DMS 273 treated with DMSO at 0.1 percent for 48 hours (cell line): ENCODE measurements at places on chromosomes 3 and 15.

- no peak for DNase-seq
Measured at GRCh38 chr3:179977356-179977755, 59.4 kb downstream of the PEX5L start.

GRCh38 chr15:83422541-83422940, 24.6 kb upstream of the SH3GL3 start:
- DNase-seq = no peak

DNA sequence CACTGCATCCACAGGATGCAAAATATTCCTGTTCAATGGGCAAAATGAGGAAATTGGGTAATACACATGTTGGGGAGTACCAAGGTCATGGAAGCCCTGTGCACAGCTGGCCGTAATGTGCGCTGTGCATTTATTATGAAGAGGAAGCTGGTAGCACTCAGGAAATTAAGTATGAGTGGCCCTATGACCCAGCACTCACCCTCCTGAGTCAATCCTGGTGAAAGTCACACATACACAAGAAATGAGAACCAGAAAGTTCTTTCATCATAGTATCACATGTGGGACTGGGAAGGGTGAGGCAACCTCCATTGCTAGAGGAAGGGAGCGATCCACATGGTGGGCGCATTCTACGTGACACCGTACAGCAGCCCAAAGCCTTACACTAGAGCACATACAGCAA, 11.4 kb upstream of the PRR20G start:
- no peak for DNase-seq

- no peak for DNase-seq
Measured at GRCh38 chr15:40846841-40847222, 3.0 kb downstream of the SPINT1 start.

- DNase-seq = no peak
Measured at GRCh38 chr3:170765419-170766078, 104.4 kb downstream of the RPL22L1 start.

- no peak for DNase-seq
Measured at GRCh38 chr3:45940781-45941365, 2.4 kb upstream of the CXCR6 start.

- DNase-seq = no peak
Measured at GRCh38 chr3:49279376-49279775, 2.3 kb upstream of the C3orf62 start.

DNA sequence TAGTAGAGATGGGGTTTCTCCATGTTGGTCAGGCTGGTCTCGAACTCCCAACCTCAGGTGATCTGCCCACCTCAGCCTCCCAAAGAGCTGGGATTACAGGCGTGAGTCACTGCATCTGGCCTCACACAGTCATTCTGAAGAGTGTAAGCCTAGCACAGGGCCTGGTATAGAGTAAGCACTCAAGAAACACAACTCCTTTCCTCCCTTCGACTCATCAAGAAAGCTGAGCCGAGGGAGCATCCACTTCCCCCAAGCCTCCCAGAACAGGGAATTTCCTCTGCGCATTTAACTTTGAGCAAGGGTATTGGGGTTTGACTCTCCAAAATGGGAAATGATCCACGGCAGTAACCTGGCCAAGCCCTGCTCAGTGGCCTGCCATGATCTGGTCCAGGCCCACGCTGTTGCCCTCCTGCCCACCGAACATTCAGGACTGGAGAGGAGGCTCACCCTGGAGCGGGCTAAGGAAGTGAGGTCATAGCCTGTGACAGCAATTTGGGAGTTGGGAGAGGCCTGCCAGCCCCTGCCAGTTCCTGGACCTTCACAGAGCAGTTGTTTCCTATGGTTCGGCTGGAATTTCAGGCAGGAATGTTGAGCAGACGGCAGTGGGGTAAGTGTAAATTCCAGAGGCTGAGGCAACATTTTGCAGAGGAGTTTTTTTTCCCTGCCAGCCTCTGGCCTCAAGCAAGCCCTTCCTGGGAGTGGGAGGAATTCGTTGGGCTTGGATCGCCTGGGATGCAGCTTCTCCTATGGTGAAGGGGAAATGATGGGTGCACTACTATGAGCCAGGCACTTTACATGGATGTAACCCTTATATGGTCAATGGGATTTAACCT, 21.2 kb upstream of the SMAD3 start:
- no peak for DNase-seq

- DNase-seq = no peak
Measured at GRCh38 chr3:138197524-138197923, 10.4 kb downstream of the ARMC8 start.

- DNase-seq = no peak
Measured at GRCh38 chr15:98281130-98281529, 320.6 kb downstream of the ARRDC4 start.

- DNase-seq = no peak
Measured at GRCh38 chr3:56955492-56956111, 104.9 kb upstream of the SPATA12 start.

DNA sequence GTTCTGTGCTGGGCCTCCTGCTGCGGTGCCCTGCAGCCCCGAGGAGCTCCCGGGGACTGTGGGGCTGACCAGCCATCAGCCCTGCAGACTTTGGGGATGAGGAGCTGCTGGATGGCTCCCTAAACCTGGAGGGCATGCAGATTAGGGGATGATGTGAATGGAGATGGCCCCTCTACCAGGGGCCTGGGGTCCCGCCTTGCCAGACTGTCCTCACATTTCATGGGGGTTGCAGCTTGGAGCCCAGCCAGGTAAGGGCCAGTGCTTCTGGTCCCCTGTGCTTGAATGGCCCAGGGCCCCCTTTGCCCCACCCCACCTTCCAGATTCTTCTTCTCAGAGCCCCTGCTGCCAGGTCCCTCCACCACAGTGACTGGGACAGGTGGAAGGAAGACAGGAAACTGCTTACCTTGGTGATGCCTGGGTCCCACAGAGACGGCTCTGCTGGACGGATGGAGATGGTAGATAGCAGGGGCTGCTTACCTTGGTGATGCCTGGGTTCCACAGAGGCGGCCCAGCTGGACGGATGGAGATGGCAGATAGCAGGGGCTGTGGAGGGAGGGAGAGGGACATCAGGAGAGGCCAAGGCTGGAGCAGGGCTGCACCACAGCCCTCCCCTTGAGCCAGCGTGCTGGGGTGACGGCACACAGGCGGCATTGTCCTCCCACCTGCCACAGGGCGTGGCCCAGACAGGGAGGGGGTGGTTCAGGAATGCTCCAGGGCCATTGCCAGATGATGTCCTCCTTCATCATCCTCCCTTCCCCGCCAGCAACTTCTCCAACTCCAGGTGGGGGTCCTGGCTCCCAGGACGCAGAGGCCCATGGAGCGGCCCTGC, at the start of gene SPTBN5:
Gene SPTBN5, minus strand, starts transcription at position 632 of the 829 bp plus-strand sequence. Its CDS starts 556 bp downstream, at position 76.
- DNase-seq = no peak

- no peak for DNase-seq
Measured at GRCh38 chr15:61558172-61559136, 329.4 kb upstream of the RORA start.

- DNase-seq = no peak
Measured at GRCh38 chr3:113439606-113440005, 1.7 kb downstream of the CFAP44 start.

- DNase-seq = no peak
Measured at GRCh38 chr15:70142072-70142321, 44.3 kb upstream of the TLE3 start.

- DNase-seq = no peak
Measured at GRCh38 chr3:30078736-30079135, 527.7 kb upstream of the TGFBR2 start.

DNA sequence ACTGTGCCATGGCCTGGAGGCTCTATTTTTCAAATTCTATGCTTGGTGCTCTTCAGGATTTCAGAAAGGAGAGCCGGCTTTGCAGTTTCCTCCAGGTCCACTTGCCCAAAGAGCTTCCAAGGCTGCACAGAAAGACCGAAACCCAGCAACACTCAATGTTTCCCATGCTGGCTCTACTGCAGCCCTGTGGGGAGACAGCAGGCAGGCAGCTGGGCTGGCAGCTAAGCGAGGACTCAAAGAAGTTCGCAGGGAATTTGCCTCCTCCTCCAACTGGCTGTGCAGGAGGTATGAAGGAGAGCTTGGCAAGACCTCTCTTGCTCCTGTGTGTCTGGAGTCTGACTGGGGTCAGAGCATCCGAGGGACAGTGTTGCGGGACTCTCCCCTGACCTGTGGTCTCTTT, 17.4 kb upstream of the ITGA11 start:
- no peak for DNase-seq

DNA sequence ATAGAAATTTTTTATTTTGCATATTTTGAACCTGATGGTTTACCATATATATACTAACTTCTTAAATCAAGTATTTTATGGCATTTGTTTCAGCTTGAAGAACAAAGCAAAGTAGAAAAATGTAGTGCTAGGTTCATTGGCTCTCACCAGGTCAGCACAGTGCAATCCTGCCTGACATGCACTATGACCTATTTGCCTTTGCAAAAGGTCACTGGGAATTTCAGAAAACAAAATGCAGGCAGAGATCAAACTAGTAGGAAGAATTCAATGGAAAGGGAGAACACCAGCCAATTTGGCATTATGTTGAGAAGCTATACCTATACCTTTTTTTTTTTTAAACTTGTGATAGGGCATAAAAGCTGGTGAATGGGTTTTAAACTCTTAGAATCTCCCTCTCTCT, 329.8 kb upstream of the SGO1 start:
- no peak for DNase-seq

GRCh38 chr15:68025835-68026424, 28.2 kb upstream of the PIAS1 start:
- no peak for DNase-seq

- no peak for DNase-seq
Measured at GRCh38 chr3:26307192-26307591, 315.4 kb upstream of the LRRC3B start.

- DNase-seq = peak; percentile 42
Measured at GRCh38 chr15:70186152-70186551, 88.4 kb upstream of the TLE3 start.

DNA sequence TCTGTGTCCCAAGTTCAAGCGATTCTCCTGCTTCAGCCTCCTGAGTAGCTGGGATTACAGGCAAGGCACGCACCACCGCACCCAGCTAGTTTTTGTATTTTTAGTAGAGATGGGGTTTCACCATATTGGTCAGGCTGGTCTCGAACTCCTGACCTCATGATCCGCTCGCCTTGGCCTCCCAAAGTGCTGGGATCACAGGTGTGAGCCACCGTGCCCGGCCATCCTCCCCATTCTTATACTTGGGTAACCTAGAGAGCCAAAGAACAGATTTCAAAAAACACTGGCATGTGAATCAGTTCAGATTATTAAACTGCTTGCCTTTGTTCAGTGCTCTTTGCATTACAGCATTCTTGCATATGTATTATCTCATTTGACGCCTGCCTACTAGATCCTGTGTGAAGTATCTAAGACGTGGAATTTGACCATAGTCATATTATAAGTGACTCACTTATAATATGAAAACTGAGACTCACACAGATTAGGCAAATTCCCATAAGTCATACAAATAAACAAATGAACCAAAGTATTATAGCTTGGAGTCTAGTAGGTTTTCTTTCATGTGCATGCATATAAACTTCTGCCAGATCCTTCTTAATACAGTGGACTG, 123.5 kb downstream of the UNC13C start:
- no peak for DNase-seq

DNA sequence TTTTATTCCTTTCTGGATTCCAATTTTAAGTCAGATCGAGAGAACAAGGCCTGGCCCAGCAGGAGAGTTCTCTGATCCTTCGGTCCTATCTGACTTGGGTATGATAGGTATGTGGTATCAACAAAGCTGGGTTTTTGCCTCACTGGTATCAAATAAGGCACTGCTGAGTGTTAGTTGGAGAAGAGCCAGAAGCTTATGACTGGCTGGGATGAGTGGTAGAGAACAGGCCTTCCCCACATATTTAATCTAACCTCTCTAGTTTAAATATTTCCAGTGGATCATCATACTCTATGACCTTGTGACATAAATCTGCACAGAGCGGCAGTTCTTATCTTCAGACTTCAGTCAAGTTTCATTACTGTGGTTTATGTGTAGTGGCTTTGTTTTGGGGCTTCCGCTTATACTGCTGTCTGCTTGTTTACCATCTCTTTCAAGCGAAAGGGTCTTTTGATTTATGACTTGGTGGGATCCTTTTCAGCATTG, 164.5 kb downstream of the PTPRG start:
- DNase-seq = no peak

- DNase-seq = no peak
Measured at GRCh38 chr3:62548528-62549205, 175.3 kb upstream of the FEZF2 start.

GRCh38 chr3:98952404-98952803, 50.9 kb upstream of the DCBLD2 start:
- no peak for DNase-seq

DNA sequence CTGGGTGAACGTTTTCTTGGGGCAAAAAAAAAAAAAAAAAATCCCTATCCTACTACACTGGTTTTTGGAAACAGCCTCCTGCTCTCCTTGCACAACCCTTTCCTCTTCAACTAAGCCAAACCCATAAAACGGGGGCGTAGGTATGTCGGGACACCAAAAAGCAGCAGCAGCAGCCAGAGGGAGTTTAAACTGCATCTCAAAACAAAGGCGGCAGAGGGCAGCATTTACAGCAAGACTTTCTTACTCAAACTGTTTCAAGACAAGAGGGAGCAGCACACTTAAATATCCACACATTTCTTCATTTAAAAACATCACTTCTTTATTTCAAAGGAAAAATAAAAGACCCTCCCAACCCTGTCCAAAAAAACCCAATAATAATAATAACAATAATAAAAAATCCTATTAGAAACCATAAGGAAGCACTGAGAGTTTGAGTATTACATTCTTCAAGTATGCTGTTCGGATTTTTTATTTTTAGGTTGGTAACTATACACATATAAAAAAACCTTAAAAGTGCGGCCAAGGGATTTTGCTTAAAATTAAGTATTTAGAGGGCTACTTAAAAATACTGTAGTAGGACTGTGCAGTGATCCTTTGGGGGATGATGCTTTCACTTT, 43.9 kb upstream of the PLXND1 start:
- peak; percentile 52 for DNase-seq

- DNase-seq = peak; percentile 28
Measured at GRCh38 chr15:71440489-71441110, 325.3 kb downstream of the THSD4 start.

GRCh38 chr3:4309491-4310128, 6.4 kb downstream of the SETMAR start:
- DNase-seq = no peak

- no peak for DNase-seq
Measured at GRCh38 chr3:78506581-78507195, 1261.1 kb downstream of the ROBO1 start.

DNA sequence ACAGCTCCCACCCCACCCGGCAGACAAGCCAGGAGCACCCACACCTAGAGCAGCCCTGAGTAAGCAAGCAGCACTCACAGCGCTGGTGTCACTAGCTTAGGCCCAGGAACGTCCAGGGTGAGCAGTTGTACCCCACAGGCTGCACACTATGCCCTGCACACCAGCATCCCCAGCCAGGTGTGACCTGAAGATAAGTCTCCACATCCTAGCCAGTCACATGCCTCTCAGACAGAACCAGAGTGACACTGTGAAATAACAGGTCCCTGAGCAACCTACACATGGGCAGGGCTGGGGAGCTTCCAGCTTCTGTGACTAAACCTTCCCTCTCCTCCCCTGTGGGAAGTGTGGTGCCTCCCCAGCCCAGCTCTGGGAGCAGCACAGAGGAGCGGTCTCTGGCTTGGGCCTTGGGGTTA, 253.6 kb downstream of the UACA start:
- no peak for DNase-seq
